CD8-positive, alpha-beta memory T cell (primary cell): ENCODE measurements at places on chromosomes 2 and 18. TPM values are rescaled to one million over a fixed set of nuclear protein-coding genes. Genes with fewer than 3 reads are reported as not detected.

DNA sequence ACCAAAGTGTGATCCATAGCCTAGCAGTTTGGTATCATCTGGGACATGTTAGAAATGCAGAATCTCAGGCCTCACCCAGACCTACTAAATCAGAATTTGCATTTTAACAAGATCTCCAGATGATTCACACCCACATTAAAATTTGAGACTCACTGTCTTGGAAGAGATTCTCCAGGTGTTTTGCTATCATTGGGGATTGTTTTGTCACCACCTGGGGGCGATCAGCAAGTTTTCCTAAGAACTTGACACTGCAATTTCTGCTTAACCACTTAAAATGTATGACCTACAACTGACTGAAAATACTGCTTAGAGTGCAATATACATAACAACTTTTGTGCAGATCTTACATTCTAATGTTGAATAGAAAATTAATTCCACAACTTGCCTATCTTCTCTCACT, 18.9 kb upstream of the ITGA4 start:
- peak; percentile 45 for DNase-seq

- no peak for DNase-seq
Measured at GRCh38 chr2:112542984-112543661, 858 bp downstream of the POLR1B start.

Gene GREB1
- 0.16 TPM for polyA plus RNA-seq

Gene PPP1CB
- polyA plus RNA-seq: 95.4 TPM

GRCh38 chr2:17254421-17254820, 263.8 kb downstream of the RAD51AP2 start:
- DNase-seq: no peak

- DNase-seq: no peak
Measured at GRCh38 chr2:75025633-75026380, 67.4 kb downstream of the POLE4 start.

DNA sequence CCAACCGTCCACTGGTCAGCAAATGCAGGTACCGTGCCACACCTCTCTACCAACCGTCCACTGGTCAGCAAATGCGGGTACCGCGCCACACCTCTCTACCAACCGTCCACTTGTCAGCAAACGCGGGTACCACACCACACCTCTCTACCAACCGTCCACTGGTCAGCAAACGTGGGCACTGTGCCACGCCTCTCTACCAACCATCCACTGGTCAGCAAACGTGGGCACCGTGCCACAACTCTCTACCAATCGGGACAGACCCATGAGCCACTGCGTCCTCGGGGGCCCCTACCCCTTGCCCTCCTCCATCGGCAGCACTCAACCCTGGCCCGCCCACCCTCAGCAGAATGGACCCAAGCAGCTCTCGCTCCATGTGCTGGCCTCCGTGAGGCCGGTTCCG, 226.4 kb upstream of the SALL3 start:
- no peak for DNase-seq

DNA sequence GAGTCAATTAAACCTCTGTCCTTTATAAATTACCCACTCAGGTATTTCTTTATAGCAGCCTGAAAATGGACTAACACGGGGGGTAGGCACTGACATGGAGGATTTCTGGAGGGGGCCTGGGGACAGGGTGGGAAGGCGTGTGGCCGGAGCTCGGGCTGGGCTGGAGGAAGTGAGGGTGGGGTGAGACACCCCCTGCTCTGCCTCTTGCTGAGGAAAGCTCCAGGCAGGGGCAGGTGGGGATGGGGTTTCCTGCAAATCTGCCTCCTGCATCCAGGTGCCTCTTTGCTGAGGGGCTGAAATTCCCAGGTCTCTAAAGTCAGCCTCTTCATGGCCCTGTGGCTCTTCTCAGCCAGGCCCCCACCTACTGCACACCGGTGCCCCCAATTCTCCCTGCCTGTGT, 25.7 kb upstream of the OTOS start:
- DNase-seq: no peak

- DNase-seq: no peak
Measured at GRCh38 chr2:190887089-190887488, 6.5 kb downstream of the GLS start.

DNA sequence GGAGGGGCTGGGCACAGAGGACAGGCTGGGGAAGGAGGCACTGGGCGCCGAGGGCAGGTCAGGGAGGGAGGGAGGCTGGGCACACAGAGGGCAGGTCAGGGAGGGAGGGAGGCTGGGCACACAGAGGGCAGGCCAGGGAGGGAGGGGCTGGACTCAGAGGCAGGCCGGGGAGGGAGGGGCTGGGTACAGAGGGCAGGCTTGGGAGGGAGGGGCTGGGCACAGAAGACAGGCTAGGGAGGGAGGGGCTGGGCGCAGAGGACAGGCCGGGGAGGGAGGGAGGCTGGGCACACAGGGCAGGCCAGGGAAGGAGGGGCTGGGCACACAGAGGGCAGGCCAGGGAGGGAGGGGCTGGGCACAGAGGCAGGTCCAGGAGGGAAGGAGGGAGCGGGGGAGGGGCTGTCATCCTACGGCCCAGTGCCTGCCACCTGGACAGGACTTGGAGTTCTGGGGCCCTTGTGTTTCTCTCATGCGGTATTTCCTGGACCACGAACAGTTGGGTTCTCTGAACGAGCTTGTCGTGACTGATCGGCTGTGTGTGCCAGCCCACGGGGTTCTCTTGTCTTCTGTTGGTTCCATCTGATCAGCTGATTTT, 46.7 kb upstream of the KCNG2 start:
- DNase-seq: peak; percentile 25

DNA sequence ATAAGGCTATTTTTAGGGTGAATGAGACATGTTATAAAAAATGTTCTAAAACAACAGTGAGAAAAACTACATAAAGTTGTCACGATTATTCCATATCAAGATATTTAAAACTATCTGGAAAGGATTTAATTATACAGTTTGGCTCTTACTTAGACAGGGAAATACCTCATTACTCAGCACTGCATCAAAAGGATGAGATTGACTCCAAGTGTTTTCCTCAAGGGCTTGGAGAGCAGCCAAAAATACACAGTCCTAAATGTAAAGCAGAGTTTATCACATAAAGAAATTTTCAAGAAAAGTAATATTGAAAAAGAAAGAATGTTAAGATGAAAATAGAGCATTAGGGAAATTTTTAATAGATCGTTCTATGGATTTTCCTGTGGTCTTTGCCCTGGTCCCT, 285.5 kb upstream of the NETO1 start:
- DNase-seq: no peak

DNA sequence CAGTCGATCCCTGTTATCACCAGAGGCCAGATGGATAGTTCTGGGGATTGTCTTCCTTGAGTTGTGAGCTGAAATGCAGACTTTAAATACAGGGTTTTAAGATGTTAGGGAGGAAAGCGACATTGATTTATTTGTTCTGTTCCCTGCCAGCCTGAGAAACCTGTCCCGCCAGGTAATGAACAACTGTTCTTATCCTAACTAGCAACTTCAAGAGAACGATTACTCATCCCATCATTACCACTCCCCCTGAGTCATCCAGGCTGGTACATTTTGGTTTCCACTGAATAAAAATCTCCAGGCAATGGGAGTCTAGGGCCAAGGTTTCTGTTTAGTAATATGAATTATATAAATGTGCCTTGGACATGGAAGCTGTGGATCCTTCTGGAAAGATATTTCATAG, 131.2 kb downstream of the LYPD6B start:
- no peak for DNase-seq

GRCh38 chr18:23897291-23897690, 117.3 kb upstream of the TTC39C start:
- DNase-seq: no peak

DNA sequence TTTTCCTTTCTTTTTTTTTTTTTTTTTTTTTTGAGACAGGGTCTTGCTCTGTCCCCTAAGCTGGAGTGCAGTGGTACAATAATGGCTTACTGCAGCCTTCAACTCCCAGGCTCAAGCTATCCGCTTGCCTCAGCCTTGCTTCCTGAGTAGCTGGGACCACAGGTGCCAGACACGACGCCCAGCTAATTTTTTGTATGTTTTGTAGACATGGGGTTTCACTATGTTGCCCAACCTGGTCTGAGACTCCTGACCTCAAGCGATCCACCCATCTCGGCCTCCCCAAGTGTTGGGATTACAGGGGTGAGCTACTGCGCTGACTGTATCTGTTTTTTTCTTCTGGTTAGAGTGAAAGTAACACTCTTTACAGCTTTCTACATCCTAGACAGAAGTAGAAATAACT, 240.3 kb upstream of the FBXO11 start:
- DNase-seq: no peak

- no peak for DNase-seq
Measured at GRCh38 chr2:11495844-11496681, 30.1 kb upstream of the E2F6 start.

GRCh38 chr2:94960266-94960665, 65.2 kb upstream of the MAL start:
- DNase-seq: no peak

DNA sequence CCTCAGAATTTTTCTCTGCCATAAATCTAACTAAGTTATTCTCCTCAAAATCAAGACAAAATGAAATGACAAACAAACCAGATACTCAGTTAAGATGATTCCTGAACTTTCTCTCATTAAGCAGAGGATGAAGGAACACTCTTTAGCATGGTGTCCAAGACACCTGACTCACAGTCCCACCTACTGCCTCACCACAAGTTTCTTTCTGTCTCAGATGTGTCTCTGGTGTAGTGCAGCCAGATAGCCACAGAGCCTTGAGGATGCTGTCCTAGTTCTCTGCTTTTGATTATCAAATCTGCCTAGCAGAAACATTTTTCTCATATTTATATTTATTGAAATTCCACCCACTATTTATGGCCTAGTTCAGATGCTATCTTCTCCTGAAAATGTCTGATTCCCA, 103.6 kb upstream of the TMEM200C start:
- DNase-seq: no peak

DNA sequence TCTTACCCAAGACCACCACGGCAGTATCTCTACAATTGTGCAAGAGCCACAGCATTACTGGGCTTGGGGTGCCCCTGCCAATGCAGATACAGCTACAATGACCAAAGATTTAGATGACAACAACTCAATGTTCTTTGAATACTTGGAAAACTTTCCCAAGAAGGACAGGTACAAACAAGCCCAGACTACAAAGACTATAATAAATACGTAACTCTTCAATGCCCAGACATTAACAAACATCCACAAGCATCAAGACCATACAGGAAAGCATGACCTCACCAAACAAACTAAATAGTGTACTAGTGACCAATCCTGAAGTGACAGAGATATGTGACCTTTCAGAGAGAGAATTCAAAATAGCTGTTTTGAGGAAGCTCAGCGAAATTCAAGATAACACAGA, 62.8 kb downstream of the ICA1L start:
- no peak for DNase-seq

Gene FN1
- 0.08 TPM for polyA plus RNA-seq

- peak; percentile 97 for DNase-seq
Measured at GRCh38 chr2:42102024-42102590, 54.3 kb downstream of the PKDCC start.

DNA sequence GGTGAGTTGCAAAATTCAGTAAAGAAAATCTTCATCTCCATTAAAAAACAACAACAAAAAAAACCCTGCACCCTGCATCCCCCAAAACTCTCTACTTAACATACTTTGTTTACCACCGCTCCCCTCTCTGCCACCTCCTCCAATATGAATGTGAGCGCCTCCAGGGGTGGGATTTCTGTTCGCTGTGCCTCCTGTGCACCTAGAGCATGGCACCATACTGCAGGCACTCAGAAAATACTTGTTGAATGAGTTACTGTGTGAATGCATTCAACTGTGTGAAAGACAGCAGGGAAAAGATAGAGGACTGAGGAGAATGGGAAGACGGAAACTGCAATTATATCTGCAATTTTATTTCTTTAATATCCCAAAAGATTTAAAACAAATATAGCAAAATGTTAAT, 4.5 kb downstream of the CEBPZ start:
- no peak for DNase-seq

DNA sequence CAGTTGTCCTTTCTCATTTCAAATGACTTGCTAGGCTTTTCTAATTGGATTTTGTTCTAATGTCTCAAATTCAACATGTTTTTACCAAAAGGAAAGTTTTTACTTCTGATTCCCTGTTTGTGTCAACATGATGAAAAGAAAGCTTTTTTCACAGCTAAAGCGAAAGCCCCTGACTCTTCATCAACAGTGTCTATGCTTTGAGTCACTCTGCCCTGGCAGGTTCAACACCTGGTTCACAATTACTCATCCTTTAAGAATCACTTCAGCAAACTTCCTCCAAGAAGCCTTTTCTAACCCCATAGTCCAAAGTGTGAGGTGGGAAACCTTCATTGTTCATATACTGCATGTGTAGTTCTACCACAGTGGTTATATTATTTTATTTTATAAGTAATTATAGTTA, 7.6 kb upstream of the DSG2 start:
- DNase-seq: no peak
